ENCODE measurements at places on chromosomes 12 and 14.

DNA sequence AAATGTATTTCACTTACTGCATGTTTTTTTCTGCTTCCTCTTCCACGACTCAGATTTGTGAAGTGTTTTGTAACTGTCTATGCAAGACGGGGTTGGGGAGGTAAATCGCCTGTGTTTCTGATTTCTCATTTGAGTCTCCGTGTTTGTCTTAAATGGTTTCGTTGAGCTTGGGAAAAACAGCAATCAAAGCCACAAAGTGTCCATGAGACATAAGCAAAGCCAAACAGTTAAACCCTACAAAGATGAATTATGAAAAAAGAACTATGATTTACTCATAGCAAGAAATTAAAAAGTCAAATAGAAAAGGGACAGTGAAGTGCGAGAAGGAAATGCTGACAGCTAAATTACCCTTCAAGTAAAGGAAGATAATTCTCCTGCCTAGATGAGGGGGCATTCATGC is 164.3 kb upstream of the TMPO start:
- H3K4me1 ChIP-seq: no peaks in the 10 kb centered on the region
- H3K36me3 ChIP-seq: no peaks in the 10 kb centered on the region
- H3K27ac ChIP-seq: no peak overlapping the region
- no peak for DNase-seq

DNA sequence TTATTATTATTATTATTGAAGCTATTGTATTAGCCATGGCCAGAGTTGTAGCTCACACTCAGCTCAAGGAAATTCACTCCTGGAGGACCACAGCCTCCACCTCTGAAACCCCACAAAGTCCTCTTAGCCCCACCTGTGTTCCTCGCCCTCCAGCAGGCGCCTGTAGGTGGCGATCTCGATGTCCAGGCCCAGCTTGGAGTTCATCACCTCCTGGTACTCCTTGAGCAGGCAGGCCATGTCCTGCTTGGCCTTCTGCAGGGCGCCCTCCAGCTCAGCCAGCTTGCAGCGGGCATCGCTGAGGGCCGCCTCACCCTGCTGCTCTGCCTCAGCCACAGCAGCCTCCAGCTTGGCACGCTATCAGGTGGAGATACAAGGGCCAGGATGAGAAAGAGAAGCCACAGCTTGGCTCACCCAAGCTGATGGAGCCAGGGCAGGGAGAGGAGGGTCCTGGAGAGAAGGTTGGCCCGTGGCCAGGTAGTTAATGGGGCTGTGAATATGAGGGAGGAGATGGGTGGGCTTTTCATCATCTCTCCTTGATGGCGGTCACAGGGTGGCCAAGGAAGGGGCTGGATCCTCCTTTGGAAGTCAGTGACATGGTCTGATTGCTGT is 5.1 kb downstream of the KRT85 start:
- H3K27me3 ChIP-seq: peaks cover 14% of the 10 kb centered on the region
- H3K27ac ChIP-seq: no peak overlapping the region
- peaks cover 37% of the 10 kb centered on the region for H3K4me1 ChIP-seq
- DNase-seq: peak; percentile 31
- no peak overlapping the region for H3K4me3 ChIP-seq
- no peaks in the 10 kb centered on the region for H3K36me3 ChIP-seq

DNA sequence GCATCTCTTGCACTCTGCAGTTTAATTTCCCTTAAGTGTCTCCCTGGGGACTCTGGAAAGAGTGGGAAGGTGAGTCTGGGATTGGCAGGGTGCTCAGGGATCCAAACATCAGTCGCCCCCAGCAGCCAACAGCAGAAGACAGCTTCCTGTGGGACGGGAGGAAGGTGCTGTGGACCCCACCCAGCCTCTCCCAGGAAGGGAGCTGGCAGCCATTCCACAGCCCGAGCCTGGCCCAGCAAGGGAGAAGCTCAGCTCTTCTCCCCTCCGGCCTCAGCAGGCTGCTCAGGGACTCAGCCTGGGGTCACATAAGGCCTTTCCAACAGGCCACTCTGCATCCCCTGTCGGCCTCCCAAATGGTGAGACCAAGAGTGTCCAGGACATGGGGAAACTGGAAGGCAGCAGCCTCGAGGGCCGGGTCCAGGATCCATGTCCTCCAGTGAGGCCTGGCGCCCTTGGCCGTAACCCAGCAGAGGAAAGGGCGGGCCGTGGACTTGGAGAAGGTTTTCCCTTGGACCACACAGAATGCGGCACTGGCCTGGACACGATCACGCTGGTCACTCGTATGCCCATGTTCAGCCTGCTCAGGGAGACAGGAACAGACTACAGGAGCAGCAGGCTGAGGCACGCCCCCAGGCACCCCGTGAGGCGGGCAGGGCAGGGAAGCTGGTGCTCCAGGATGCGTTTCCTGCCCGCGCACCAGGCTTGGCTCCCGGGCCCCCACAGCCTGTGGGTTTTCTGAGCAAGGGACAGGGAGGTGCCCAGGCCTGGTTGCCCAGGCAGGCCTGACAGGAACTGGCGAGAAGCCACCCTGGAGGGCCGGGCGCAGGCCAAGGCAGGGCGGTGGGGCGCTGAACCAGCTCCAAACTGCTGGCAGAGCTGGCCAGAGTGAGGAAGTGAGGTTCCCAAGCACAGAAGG is 3.5 kb downstream of the XRCC3 start:
- no peak overlapping the region for H3K4me3 ChIP-seq
- peaks cover 38% of the 10 kb centered on the region for H3K4me1 ChIP-seq
- H3K36me3 ChIP-seq: peaks cover 38% of the 10 kb centered on the region
- H3K27me3 ChIP-seq: no peaks in the 10 kb centered on the region
- peak overlapping the region; percentile 85 for H3K27ac ChIP-seq
- no peak for DNase-seq

GRCh38 chr12:109767991-109768900 is 54.6 kb downstream of the FAM222A start:
- H3K36me3 ChIP-seq: no peaks in the 10 kb centered on the region
- no peak overlapping the region for H3K4me3 ChIP-seq
- H3K27me3 ChIP-seq: no peaks in the 10 kb centered on the region
- peaks cover 5% of the 10 kb centered on the region for H3K4me1 ChIP-seq

DNA sequence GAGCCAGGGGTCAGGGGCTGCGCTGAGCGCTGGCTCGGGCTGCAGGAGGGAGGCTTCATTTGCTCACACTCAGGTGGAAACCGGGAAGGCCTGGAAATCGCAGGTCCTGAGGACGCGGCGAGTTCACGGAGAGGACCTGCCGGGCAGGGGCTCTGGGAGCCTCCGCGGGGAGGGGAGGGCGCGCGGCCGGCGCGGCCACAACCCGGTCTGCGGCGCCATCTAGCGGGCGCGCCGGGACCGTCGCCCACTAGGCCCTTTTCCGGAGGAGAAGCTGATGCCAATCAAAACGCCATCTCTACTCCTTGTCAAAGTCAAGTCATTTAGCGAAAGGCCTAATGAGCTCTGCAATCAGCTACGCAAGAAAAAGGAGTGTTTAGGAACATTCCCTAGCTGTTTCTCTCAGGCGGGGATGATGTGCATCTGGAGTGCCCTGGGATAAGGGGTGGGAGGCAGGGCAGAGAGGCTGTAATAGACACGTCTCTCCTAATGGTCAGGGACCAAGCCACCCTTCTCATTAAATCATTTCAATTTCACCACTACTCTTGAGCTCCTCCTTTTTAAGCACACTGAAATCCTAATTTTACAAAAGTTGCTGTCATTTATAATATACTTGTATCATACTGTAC is 885.8 kb upstream of the TMEM132C start:
- H3K36me3 ChIP-seq: no peaks in the 10 kb centered on the region
- H3K4me3 ChIP-seq: no peak overlapping the region
- H3K4me1 ChIP-seq: no peaks in the 10 kb centered on the region
- DNase-seq: peak; percentile 40

DNA sequence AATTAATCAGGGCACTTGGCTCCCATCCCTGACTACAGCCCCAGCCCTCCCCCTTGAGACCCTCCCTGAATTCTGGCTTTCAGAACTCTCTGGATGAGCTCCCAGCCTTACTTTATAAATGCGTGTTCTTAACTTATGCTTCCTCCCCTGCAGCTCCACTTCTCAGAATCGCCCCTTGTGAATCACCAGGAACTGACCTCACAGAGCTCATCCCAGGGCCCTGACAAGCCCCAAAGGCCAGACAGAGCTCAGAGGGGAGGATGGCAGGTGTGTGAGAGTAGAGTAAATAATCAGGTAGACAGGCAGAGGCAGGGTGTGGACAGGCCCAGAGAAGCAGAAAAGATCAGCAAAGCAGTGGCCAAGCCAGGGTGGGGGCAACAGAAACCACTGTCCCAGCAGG is 68.2 kb upstream of the FOXN3 start:
- H3K27ac ChIP-seq: peak overlapping the region; percentile 85
- H3K27me3 ChIP-seq: no peaks in the 10 kb centered on the region
- H3K36me3 ChIP-seq: peaks cover 29% of the 10 kb centered on the region
- DNase-seq: peak; percentile 39

DNA sequence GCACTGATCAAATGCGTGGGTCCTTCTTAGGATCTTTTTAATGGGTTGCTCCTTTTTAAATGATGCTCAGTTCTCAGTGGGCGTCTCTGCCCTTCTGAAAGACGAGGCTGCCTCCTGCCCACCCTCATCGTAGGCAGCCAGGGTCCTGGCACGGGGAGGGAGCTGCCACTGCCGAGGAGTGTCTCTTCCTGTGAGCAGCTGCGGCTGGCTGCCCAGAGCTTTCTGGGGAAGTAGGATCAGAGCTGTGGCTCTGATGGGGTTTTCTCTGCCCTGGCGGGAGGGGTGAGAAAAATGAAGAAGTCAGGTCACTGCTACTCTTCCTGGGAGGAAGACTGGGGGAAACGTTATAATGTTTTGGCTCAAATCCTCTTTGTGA is 31.1 kb upstream of the BEGAIN start:
- peaks cover 18% of the 10 kb centered on the region for H3K4me1 ChIP-seq
- no peak overlapping the region for H3K4me3 ChIP-seq
- DNase-seq: no peak
- no peak overlapping the region for H3K27ac ChIP-seq

DNA sequence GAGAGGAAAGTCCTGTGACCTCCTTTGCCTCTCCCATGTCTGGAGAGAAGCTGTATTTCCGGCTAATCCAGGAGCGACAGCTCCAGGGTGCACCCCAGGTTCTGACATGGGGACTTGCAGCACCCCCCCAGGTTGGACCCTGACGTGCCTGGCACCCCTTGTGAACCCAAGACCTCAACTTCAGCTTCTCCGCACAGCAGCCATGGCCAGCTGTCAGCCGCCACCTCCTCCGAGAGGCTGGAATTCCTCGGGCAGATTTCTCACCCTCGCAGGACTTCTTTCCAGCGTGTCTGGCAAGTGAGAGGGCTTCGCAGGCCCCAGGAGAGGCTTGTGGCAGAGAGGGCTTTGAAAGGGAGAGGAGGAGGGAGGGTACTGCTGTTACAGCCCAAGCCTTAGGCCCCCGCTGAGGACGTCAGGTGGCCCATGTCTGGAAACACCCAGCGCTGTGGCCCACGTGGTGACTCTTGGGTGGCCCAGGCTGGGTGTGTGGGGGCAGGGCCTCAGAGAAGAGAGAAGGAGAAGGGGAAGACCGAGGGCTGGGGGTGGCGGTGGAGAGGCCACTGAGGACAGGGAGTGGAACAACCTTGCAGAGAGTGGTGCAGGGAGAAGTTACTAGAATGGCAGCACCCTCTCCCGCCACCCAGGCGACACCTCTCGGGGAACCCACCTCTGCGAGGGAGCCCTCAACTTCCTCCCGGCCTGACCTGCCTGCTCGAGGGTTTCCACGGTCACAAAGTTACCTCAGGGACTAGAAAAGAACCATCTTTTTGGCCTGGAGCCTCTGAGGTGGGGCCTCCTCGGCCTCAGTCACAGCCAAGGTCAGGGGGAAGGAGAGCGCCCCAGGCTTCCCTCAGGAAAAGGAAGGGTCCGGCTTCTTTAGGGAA is 11.7 kb upstream of the RPS6KL1 start:
- no peak for DNase-seq
- H3K27ac ChIP-seq: no peak overlapping the region

GRCh38 chr12:117967512-117967911 is 1.3 kb downstream of the KSR2 start:
- no peak overlapping the region for H3K4me3 ChIP-seq
- no peak overlapping the region for H3K27ac ChIP-seq
- peaks cover 42% of the 10 kb centered on the region for H3K27me3 ChIP-seq

GRCh38 chr14:75125617-75126016 is 1.2 kb downstream of the NEK9 start:
- DNase-seq: no peak
- no peaks in the 10 kb centered on the region for H3K27me3 ChIP-seq
- H3K27ac ChIP-seq: peak overlapping the region; percentile 97
- H3K4me3 ChIP-seq: peak overlapping the region; percentile 98
- H3K4me1 ChIP-seq: peaks cover 49% of the 10 kb centered on the region

DNA sequence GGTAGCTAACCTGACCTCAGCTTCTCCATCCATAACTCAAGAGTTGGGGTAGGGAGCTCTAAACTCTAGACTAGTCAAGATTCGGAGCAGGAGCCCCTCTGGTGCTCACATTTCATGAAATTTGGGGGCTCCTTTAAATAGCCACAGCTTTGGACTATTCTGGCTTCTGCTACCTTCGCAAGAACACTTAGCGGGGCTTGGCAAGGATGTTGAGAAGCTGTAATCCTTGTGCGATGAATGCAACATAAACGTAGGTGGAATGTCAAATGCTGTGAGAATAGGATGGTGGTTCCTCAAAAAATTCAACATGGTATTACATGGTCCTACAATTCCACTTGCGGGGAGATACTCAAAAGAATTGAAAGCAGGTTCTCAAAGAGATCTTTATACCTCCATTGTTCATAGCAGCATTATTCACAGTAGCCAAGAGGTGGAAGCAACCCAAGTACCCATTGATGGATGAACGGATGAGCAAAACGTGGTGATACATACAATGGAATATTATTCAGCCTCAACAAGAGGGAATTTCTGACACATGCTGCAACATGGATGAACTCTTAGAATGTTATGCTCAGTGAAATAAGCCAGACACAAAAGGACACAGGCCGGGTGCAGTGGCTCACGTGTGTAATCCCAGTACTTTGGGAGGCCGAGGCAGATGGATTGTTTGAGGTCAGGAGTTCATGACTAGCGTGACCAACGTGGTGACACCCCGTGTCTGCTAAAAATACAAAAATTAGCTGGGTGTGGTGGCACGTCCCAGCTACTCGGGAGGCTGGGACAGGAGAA is 73.8 kb downstream of the ACTN1 start:
- H3K27me3 ChIP-seq: no peaks in the 10 kb centered on the region
- H3K4me3 ChIP-seq: no peak overlapping the region
- DNase-seq: no peak
- H3K27ac ChIP-seq: no peak overlapping the region
- H3K4me1 ChIP-seq: peaks cover 5% of the 10 kb centered on the region

- H3K4me3 ChIP-seq: no peak overlapping the region
- H3K4me1 ChIP-seq: no peaks in the 10 kb centered on the region
- no peak overlapping the region for H3K27ac ChIP-seq
- no peaks in the 10 kb centered on the region for H3K36me3 ChIP-seq
Observed at GRCh38 chr12:32515137-32515873, 115.9 kb downstream of the FGD4 start.

- H3K4me1 ChIP-seq: peaks cover 5% of the 10 kb centered on the region
- no peak overlapping the region for H3K4me3 ChIP-seq
- no peak overlapping the region for H3K27ac ChIP-seq
- no peak for DNase-seq
Observed at GRCh38 chr14:103377522-103378037, 7.6 kb upstream of the MARK3 start.

GRCh38 chr12:6084261-6084968 is 40.1 kb downstream of the VWF start:
- H3K27me3 ChIP-seq: no peaks in the 10 kb centered on the region
- H3K36me3 ChIP-seq: no peaks in the 10 kb centered on the region
- no peaks in the 10 kb centered on the region for H3K4me1 ChIP-seq
- H3K27ac ChIP-seq: no peak overlapping the region
- no peak for DNase-seq

GRCh38 chr12:6372403-6373003 is 2.9 kb downstream of the SCNN1A start:
- H3K27ac ChIP-seq: peak overlapping the region; percentile 69
- no peak overlapping the region for H3K4me3 ChIP-seq
- H3K27me3 ChIP-seq: peaks cover 2% of the 10 kb centered on the region
- H3K4me1 ChIP-seq: peaks cover 65% of the 10 kb centered on the region
- H3K36me3 ChIP-seq: no peaks in the 10 kb centered on the region
